ENCODE measurements at places on chromosomes 7 and 10.
A peak's percentile ranks its signal among the peaks of the same experiment; 100 is the strongest.

DNA sequence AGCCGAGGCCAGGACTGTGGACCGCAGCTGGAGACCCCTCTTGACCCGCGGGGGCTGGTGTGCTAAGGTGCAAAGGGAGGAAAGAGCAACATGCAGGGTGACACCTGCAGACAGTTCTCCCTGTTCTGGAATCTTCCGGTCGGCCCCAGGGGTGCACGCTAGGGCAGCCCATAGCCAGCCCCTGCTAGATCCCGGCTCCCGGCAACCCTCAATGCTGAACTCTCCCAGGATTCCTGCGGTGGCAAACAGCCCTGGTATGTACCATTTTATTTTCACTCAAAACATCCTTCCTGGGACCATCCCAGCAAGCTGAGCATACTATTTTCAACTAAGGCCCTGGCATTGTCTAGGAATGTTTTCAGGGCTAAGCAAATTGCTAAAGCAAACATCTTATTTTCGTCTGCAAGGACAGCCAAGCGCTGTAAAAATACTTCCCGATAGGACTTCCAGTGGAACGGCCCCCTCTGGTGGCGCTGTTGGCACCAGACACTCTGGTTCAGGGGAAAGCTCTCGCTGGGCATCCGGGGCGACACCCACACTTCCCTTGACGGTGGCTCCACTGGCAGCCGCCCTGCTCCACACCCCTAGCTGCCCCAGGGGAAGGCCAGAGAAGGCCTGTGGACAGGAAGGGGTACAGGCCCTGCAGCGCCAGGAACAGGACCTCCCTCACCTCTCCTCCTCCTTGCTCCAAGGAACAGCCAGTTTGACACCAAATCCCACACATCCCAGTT is 99.4 kb downstream of the CTBP2 start:
- DNase-seq, result peak; percentile 7

- DNase-seq, result no peak
These were observed 56.5 kb upstream of the MPP7 start for GRCh38 chr10:28359334-28359733.

- DNase-seq, result peak; percentile 15
These were observed 166.0 kb upstream of the SP4 start for GRCh38 chr7:21261627-21262594.

- DNase-seq, result no peak
These were observed 21.7 kb downstream of the DOCK4 start for GRCh38 chr7:112184455-112184854.

GRCh38 chr10:21300551-21300950 is 224.9 kb downstream of the SKIDA1 start:
- DNase-seq, result no peak

- DNase-seq, result no peak
These were observed 41.2 kb upstream of the ACSL5 start for GRCh38 chr10:112332509-112333228.

- no peak for DNase-seq
These were observed 36.1 kb downstream of the KCNMA1 start for GRCh38 chr10:77601488-77601887.

GRCh38 chr7:124257638-124258308 is 224.9 kb upstream of the TMEM229A start:
- DNase-seq, result no peak

DNA sequence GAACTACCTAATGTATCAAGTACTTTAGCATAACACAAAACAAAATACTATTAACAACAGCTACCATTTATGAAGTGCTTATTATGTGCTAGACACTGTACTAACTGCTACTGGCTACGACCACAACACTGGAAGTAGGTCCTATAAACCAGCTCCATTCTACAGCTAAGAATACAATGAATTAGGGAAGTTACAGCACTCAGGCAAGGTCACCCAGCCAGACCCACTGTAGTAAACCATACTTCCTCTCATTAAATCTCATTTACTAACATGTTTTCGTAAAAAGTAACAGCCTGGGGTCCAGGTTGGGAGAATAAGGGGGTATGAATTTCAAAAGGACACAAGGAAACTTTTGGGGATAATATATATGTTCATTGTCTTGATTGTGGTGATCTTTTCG is 25.4 kb downstream of the NAPEPLD start:
- no peak for DNase-seq

DNA sequence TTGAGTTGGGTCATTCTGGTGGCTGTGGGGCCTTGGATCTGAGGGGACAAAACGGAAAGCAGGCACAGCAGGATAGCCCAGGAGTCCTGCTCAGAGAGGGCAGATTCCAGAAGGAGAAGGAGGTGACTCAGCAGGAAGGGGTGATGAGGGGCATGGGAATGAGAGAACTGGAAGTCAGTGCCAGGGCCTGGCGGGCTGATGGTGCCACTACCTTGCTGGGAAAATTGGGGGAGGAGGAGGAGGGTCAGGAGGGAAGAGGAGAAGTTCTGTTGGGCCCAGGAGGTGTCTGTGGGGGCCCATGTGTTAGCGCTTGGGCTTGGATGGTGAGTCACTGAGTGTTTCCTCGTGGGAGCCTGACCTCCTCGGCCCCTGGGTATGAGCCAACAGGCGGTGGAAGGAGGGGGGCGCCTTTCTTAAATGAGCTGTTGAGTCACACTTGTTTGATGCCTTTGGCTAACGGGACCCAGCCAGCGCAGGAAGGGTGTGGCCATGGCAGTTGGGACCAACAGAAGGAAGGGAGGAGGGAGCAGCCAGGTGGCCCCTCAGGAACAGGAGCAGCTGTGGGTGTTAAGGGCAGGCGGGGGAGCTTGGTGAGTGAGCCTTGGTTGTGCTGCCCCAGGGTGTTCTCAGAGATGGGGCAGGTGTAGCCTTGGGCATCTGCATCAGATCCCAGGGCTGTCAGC is 130.0 kb upstream of the BTBD16 start:
- DNase-seq, result no peak

GRCh38 chr10:60031664-60032063 is 125.3 kb upstream of the CCDC6 start:
- no peak for DNase-seq

DNA sequence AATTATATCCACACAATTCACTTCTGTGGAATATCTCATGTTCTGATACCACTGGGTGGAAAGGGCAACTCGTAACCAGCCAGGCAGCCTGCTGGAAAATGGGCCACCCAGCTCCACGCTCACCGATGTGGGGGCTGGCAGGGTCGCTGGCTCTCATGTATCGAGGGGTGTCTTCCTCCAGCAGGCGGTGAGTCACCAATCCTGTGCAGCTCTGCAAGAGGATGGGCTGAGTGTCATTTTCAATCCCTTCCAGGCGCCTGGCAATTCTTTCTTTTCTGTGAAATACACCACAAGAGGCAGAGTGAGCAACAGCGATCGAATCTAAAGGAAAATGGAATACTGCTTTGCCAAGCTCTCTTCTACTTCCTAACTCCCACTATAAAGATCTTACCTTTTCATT is 80.1 kb downstream of the SVIL start:
- DNase-seq, result no peak

- DNase-seq, result no peak
These were observed 48.1 kb downstream of the SAMD8 start for GRCh38 chr10:75159519-75159918.

DNA sequence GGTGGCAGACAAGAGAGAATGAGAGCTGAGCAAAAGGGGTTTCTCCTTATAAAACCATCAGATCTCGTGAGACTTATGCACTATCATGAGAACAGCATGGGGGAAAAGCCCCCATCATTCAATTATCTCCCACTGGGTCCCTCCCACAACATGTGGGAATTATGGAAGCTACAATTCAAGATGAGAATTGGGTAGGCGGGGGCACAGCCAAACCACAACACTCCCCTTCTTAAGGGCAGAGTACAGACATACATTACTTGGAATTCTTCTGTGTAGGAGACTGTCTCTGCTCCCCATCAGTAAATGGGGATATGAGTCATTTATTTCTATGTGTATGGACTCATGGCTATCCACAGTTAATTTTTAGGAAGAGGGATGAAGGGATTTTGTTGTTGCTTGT is 31.2 kb downstream of the FAM171A1 start:
- DNase-seq, result no peak

GRCh38 chr7:85104432-85105205 is 82.2 kb downstream of the SEMA3D start:
- DNase-seq, result no peak

DNA sequence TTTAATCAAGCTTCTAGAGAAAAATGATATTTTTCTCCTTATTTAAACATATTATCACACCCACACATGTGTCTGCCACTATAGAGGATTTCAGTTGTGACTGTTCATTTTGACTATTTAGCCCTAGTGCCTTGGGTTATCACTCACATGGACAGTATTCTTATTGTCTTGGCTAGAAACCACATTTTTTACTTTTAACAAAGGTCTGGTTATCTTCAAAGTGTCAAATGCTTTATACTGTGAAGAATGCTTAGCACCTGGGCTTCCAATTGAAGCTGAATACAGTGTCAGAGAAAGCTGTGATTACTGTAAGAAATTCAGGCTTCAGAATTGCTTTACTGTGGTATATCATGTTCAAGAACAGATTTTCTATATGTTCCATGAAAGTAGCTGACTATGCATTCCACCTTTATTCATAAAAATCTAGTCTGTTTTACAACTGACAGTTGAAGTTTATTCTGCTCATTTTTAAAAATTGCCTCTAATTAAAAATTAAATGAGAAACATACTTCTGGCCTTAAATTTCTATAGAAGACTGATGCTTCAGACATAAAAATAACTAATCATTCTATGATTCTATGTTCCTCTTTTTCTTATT is 278.6 kb downstream of the SEMA3D start:
- DNase-seq, result no peak
